ENCODE measurements at places on chromosomes 16 and 17.
A peak's percentile ranks its signal among the peaks of the same experiment; 100 is the strongest.

DNA sequence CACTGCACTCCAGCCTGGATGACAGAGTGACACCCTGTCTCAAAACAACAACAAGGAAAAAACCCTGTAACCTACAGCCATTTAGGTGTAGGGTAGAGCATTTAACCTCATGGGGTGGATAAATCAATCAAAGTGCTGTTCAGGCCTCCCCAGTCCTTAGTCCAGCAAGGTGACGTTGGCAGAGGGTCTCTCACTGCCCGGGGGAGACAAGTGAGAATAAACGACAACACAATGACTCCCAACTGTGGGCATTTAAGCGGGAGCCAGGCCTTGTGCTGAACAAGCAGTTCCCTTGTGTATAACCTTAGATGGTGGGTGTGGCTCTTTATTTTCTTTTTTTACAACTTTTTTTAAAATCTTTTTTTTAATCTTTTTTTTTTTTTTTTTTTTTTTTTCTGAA, 29.3 kb downstream of the TMEM92 start:
- no peak for DNase-seq

DNA sequence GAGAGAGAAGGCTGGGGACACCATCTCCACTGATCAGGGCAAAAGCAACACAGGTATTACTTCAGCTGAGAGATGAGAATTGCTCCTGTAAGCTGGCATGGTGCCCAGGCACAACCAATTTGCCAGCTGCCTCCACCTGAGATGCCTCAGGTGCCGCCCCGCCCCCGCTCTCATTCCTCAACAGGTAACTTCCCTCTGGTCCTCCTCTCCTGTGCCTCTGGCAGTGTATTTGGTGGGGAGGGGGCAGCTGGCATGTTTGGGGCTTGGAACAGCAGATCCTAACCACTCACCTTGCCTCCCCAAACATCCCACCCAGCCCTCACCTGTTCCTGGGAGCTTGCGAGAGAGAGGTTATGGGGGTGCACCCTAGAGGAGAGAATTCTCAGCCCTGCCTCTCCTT, 2.9 kb upstream of the SRCIN1 start:
- DNase-seq: peak; percentile 83

GRCh38 chr17:80980397-80981061, 11.1 kb upstream of the CHMP6 start:
- no peak for DNase-seq

DNA sequence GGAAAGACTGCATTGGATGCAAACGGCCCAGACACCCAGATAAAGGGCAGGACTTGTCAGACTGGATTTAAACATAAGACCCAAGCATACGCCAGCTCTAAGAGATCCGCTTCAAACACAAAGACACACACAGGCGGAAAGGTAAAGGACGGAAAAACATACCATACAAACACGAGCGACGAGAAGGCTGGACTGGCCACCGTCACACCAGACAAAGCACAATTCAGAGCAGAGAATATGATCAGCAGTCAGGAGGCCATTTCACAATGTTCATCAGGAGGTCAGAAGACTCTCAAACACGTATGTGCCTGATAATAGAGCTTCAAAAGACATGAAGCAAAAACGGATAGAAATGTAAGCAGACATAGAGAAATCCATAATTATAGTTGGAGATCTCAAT, 84.9 kb upstream of the GNG13 start:
- no peak for DNase-seq

GRCh38 chr17:51638971-51639370, 378.6 kb downstream of the UTP18 start:
- DNase-seq: no peak

- peak; percentile 37 for DNase-seq
Observed at GRCh38 chr17:7632492-7632894, 2.6 kb downstream of the SHBG start.

DNA sequence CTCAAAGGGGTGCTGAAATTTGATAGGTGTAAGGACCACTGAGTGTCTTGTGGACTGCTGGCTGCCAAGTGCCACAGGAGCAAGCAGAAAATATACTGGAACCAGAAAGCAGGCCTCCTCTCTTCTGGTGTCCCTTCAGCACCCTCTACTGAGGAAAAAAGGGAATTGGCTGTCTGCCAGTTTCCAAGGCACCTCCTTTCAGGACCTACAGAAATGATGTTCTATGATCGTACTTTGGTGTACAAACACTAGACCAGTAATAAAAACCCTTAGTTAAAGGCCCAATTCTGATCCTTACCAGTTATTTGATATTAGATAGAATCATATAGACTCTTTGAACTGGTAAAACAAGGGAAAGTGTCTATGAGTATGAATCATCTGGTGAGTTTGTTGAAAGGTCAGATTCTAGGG, 35.8 kb upstream of the BCAS3 start:
- DNase-seq: peak; percentile 55

DNA sequence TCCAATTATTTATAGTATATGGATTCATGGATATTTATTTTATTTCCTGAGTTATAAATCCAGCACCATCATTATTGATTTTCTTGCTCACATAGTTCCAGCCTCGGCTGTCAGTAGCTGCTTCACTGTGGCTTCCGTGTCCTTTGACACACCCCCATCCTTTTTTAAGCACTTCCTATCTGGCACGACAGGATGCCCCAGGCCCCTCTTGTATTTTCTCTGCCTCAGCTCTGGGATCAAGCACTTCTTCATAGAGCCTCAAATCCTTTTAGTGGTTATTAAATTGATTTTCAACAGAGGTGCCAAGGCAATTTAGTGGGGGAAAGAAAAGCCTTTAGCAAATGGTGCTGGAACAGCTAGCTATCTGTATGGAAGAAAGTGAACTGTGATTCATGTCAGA, 59.8 kb downstream of the GAN start:
- no peak for DNase-seq

DNA sequence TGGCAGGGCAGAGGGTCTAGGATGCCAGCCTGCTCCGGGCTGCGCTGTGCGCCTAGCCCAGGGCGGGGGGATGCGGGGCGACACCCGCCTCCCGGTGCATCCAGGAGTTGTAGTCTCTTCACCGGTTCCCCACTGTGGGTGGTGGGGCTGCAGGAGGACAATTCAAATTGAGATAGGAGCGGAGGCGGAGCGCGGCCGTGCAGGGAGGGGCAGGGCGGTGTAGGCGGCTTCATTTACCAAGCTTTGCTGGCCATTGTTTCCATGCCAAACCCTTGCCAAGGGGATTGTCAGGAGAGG, 2047.4 kb downstream of the TP53TG3F start:
- DNase-seq: no peak

GRCh38 chr17:5563456-5563855, 20.9 kb downstream of the NLRP1 start:
- DNase-seq: no peak

DNA sequence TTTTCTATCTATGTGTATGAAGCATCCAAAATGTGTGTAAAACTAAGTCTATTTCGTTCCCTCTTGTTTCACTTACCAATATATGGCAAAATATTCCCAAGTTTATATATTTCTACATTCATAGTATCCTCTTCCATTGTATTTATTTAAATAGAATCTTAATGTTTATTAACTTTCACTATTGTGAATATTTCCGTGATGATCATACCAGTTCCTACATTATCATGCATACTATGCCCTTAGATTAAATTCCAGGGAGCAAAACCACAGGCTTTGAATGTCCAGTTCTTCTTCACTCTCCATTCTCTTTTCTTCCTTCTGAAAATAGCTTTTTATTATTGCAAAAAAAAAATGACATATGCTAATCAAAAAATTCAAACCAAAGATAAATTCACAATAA, 4.0 kb downstream of the MAP2K6 start:
- no peak for DNase-seq

DNA sequence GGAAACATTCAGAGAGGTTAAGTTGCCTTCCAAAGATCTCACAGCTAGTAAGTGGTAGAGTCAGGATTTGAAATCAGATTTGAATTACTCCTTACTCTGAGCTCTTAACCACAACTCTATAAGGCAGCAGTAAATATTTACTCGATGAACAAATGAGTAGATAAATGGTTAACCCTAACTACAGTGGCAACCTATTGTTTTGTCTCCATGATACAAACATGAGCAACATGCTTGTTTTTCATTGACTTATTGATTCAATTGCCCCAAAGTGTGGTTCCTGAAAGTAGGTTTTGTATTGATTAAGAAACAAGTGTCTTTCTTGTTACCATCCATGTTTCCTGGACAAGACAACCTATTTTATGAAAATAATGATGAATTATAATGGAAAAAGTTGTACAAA, 34.8 kb upstream of the DDX52 start:
- no peak for DNase-seq

GRCh38 chr17:43385046-43385831, 13.6 kb upstream of the ARL4D start:
- no peak for DNase-seq

- no peak for DNase-seq
Observed at GRCh38 chr16:31113121-31114120, 4.0 kb upstream of the KAT8 start.

GRCh38 chr17:40952661-40953060, 14.1 kb downstream of the KRT39 start:
- DNase-seq: no peak

- no peak for DNase-seq
Observed at GRCh38 chr17:47246120-47246519, 7.5 kb upstream of the ITGB3 start.

Measured in left colon (tissue), 2 donors.